ENCODE measurements at places on chromosomes 2 and 18.

- DNase-seq, result no peak
Measured at GRCh38 chr2:43233218-43234212, 7.1 kb upstream of the ZFP36L2 start.

DNA sequence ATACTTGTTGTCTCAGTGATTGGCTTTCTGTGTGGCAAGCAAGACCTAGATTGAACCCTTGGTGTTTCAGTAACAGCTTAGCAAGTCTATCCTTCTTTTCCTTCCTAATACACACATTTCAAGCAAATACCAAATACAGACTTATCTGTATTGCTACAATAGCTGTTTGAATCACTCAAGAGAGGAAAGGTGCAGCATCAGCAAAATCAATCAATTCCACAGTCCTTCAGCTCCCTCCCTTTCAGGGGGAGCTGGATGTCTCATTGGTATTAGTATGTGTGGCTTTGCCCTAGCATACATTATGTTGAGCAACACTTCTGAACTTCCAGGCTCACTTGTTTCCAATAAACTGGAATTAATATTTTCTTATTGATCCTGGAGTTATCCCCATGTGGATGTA is 323.1 kb downstream of the TMX3 start:
- DNase-seq, result no peak

DNA sequence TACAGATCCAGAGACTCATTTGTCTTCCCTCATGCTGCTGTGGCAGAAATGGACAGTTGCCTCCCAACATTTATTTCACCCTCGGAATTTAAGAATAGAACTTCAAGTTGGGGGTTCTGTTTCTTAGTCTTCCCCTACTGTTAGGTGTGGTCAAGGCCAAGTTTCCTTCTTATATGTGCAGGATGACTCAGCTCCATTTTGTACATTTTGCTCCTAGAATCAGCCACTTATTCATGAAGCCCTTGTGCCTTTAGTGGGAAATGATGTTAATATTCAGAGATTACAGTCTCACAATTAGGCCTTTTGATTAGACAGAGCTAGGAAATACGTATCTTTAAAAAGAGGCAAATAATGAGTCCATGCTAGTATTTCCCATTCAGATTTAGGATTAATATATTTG is 46.2 kb upstream of the ELOA2 start:
- no peak for DNase-seq

- DNase-seq, result no peak
Measured at GRCh38 chr18:58784601-58785137, 80.0 kb upstream of the ZNF532 start.

GRCh38 chr2:234388591-234388990 is 108.3 kb downstream of the ARL4C start:
- DNase-seq, result no peak

DNA sequence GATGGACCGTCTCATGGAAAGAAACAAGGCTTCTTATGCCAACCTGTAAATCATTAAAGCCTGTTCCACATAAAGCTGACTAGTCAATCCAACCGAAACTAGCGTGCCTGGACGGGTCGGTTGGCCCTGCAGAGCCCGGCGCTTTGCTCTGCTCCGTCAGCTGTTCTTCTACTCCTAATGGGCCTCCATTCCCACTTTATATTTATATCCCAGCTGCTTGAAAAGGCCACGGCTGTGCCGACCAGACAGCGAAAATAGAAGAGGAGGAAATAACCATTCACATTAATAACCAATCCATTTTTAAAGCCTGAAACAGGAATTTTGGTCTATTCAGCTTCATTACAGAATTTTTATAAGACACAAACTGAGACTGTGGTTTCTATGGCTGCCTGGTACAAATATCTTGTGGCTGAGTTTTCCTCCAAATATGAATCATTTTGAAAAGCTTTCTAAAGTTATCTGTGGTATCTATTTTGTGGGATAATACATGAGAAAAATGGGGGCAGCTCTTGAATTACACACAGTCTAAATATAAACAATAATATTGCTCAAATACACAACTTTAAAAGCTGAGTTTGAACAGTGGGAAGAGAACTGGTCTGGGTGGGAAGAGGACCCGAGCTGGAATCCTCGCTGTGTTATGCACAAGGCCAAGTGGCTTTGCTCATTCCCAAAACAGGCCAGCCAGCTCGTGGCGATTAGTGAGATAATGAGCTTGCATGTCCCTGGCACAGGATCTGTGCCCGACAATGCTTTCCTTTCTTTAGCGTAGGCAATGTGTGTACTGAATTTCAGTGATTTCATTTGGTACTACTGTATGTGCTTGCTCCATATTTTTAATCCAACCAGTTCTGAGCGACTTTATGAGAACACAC is 10.5 kb upstream of the FAM124B start:
- DNase-seq, result no peak

DNA sequence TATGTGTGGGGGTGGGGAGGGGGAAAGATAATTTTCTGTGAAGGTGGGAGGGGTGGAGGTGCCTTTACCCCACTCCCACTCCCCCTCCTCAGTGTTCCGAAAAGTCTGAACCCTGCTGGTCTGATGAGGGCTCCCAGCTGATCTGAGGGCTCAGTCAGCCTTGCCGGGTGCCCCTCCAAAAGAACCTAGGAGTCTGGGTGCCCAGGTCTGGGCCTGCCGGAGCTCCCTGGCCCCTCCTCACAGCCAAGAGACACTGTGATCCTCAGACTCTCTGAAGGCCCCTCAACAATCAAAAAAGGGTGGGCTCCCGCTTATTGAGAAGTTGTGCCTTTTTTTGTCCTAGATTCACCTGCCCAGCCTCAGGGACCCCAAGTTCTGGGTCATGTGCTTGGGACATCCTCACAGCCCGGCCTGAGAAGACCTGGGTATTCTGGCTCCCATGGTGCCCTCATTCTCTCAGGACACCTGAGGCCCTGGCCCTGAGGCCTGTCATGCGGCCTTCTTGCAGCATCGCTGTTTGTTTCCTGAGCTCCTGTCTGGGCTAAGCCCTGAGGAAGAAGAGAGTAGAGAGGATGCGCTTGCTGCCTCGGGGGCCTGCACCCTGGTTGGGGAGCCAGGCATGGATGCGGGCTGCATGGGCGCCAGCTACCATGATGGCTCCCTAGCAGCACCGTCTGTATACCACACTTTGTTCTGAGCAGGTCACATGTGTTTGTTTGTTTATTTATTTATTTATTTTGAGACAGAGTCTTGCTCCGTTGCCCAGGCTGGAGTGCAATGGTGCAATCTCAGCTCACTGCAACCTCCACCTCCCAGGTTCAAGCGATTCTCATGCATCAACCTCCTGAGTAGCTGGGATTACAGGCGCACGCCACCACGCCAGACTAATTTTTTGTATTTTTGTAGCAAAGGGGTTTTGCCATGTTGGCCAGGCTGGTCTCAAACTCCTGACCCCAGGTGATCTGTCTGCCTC is 44.0 kb downstream of the SDC1 start:
- DNase-seq, result no peak

- no peak for DNase-seq
Measured at GRCh38 chr2:167196461-167197252, 308.4 kb downstream of the XIRP2 start.

DNA sequence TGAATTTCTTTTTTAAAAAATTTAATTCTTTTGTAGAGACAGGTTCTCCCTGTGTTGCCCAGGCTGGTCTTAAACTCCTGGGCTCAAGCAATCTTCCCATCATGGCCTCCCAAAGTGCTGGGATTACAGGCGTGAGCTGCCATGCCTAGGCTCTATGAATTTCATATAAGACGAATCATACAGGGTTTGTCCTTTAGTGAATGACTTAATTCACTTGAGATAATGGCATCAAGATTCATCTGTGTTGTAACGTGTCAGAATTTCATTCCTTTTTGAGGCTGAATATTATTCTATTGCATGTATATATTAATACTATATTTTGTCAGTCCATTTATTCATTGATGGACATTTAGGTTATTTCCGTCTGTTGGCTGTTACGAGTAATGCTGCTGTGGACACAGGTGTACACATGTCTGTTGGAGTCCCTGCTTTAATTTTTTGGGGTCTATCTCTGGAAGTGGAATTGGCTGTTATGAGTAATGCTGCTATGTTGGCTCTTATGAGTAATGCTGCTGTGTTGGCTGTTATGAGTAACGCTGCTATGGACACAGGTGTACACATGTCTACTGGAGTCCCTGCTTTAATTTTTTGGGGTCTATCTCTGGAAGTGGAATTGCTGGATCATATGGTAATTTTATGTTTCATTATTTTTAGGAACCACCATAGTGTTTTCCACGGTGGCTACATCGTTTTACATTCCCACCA is 210.6 kb downstream of the CAMKMT start:
- DNase-seq, result no peak

GRCh38 chr2:151111599-151112278 is 149.9 kb downstream of the RBM43 start:
- no peak for DNase-seq

- no peak for DNase-seq
Measured at GRCh38 chr18:48956356-48956755, 5.6 kb upstream of the SMAD7 start.

DNA sequence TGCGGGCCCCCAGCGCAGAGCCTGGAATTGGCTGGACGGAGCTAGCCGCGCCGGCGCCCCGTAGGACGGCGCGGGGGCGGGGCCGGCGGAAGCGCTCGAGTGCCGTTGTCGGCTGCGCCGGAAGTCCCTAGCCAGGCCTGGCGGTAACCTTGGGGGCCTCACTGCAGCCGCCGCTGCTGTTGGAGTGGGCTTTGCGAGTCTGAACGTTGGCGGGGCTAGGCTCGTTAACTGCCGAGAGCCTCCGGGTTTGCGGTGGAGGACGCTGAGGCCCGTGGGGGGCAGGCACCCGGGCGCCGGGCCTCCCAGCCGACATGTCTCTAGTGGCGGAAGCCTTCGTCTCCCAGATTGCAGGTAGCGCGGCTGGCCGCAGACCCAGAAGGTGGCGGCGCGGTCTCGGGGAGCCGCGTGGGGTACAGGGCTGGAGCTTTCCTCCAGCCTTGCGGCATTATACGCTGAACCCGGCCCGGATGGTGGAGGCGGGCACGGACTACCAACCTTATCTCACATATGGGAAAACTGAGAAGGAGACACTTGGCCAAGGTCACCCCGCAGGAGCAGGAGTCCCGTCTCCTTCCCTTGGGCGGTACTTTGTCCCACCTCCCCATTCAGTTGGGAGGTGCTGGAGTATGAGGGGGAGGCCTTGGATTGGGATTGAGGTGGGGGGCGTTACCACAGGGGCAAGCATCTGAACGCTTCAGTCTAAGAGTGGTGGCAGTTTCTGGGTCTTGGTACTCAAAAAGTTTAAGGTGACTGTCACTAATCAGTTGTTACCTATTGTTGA is at the start of gene MTX2:
Gene MTX2, plus strand, starts transcription at position 124 of the 781 bp plus-strand sequence. Its CDS starts 188 bp downstream, at position 312.
- peak; percentile 19 for DNase-seq

DNA sequence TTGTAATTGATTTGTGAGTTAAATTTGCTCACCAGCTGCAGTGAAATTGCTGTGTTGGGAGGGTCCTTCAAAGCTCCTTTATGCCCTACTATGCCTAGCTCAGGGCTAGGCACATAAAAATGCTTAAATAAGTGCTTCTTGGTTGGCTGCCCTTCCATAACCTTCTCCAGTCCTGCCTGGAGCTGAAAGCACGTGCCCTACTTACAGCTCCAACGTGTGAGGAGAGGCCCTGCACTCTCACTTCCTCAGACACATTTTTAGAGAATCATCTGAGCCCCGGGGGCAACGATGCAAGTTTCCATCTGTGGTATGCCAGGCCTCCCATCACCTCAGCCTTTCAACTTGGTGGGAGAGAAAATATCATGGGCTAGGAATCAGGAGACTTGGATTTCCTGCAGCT is 202.7 kb downstream of the BCL11A start:
- no peak for DNase-seq

DNA sequence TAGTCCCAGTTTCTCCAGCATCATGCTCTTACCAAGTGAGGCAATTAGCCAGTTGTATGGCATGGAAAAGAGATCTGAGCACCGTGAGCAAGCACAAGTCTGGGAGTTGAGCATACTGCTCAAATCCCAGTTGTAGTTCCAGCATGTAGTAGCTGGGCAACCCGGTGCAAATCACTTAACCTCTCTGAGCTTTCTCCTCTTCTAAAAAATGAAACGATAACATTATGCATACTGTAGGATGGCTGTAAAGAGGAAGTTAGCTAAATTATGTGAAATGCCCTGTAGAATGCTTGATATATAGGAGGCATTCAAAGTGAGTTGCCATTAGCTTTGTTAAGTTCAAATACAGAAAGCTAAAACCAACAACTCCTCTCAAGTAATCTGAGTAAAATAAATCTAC is 164.0 kb upstream of the ZEB2 start:
- no peak for DNase-seq

DNA sequence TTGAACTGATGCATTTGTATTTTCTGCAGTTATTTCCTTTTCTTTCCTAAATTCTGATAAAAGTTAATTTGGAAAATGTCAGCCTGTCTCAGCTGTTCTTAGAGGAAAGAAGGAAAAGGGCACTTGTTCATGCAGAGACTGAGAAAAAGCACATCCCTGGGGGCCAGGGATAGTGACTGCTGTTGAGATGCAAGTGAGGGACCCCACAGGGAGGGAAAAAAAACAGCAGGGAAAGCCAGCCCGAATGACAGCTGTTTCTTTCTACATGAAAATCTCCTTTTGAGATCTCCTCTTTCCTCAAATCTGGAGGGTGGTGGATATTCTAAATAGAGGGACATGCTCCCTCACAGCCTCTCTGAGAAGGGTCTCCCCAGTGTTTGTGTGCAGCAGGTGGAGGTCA is 14.0 kb upstream of the MTA3 start:
- DNase-seq, result no peak

- no peak for DNase-seq
Measured at GRCh38 chr2:128410758-128411215, 92.1 kb upstream of the HS6ST1 start.

DNA sequence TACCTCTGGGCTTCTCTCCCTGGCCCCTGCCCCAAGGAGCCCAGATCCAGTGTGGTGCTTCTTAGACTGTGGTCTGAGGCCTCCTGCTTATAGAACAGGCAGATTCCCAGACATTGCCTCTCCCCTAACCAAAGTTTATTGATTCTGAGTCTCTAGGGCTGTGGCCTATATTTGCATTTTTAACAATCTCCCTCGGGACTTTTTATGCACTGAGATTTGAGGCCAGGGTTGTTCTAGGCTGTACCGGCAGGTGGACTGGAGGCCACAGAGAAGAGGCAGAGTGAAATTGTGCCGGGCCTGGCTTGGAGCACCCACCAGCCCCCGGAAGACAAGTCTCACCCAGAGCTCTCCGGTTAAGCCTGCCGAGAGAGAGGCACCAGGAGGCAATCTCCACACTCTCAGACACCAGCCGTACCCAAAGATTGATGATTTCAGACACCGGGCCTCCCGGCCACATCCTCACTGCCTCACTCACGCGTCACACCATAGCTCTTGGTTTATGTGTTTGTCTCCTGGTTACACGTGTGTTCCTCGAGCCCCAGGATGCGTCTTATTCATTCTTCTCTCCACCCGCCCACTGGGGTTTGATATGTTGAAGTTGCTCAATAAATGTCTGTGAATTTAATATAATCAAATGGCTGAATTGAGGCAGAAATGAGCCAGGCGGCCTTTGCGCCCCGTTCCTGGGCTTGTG is 203.7 kb downstream of the KLHL29 start:
- DNase-seq, result no peak

Measured in GM12878 (cell line).